GM04504 (cell line): ENCODE measurements at places on chromosomes 16 and 17.
A peak's percentile ranks its signal among the peaks of the same experiment; 100 is the strongest.

GRCh38 chr16:13168091-13168572 is 266.7 kb downstream of the SHISA9 start:
- DNase-seq, result no peak

GRCh38 chr16:86491640-86492023 is 18.7 kb upstream of the FOXF1 start:
- no peak for DNase-seq

DNA sequence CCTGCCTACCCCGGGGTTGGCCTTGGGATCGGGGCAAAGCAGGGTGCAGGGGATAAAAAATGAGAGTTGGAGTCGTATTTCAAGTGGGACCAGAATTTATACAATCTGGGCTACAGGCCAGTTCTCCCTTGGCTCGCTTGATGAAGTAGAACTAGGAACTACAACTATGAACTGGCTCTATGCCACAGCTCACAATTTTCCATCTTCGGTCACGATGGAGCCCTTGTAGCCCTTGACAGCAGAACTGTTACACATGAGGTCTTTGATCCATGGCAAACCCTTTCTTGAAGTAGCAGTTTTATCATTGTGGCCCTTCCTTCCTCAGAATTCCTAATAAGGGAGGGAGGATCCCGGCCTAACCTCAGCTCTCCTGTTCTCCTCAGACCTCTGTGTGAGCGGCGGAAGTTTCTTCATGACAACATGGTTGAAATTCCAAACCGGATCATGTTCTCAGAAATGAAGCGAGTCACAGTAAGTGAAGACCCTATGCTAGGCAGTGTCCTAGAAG is 17.1 kb downstream of the LIG3 start:
- no peak for DNase-seq

DNA sequence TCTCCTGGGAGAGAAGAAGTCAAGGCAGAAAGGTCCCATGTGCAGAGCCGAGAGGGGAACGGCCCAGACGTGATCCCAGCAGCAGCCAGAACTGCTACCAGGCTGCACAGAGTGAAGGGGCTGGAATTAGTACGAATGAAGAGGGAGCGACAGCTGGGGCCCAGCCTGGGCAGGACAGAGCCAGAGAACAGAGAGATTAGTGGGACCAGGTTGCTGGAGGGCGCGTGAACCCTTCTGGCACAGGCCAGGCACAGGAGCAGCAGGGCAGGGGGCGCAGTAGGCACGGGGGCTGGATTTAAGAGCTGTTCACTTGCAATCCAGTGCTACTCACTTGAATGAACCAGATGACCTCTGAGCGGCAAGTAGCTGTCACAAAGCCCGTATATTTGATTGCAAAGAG is 66.9 kb downstream of the PLXDC1 start:
- DNase-seq, result no peak

GRCh38 chr16:69315486-69316311 is 4.5 kb downstream of the VPS4A start:
- no peak for DNase-seq

- DNase-seq, result peak; percentile 41
Measured at GRCh38 chr16:8674413-8675022, at the start of gene ABAT. Gene ABAT, plus strand, starts transcription at chr16:8674617. Its CDS starts 61,123 bp downstream, at chr16:8735740.

DNA sequence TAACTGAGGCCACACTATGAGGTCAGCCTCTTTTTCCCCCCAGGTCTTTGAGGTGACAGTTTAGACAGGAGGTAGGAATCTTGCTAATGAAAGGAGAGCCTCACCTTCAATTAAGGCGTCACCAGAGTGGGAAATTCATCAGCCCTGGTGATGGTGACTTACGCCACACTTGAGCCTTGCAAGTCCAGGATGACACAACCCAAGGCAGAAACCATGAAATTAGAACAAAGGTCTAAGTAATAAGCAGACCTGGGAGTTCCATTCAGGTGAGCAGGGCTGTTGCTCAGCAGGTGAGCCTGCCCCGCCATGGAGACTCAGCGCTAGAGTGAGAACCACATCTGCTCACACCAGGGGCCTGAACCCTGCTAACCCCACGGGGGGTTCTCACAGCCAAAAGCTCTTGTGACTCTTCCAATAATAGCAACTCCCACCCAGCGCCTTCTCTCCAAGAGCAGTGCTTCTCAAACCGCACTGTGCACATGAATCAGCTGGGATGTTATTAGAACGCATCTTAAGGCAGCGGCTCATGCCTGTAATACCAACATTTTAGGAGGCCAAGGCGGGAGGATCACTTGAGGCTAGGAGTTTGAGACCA is 28.7 kb upstream of the KIFC3 start:
- no peak for DNase-seq

DNA sequence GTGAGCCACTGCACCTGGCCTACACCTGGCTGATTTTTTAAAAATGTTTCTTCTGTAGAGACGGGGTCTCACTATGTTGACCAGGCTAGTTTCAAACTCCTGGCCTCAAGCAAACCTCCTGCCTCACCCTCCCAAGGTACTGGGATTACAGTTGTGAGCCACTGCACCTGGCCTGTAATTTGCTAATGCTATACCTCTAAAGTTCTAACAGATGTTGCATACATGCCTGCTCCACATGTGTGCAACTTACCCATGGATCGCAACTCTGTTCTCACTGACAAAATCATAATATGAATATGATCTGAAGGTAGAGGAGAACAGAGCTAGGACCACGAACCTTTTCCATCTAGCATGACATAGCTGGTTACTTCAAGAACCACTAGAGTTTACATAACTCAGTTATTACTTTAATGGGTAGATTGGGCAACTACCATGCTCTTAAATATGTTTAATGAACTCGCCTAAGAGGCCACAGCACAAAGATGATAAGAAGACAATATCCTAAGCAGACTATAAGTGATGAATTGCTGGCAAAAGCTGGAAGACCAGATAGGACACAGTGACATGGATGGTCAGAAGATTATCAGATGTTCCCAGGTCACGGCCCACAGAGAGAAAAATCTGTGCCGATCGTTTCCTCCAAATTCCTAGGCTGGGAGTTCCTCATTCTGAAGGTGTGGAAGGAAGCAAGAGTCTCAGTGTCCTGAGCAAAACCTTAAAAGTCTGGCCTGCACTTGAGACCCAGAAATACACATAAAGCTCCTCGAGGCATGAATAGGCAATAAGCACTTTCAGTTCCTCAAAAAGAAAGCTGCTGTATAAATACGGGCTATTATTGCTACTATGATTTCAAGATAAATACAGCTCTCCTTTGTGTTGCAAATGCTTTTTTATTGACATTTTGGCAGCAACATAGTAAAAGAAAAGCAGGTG is 53.6 kb upstream of the ICAM2 start:
- no peak for DNase-seq

DNA sequence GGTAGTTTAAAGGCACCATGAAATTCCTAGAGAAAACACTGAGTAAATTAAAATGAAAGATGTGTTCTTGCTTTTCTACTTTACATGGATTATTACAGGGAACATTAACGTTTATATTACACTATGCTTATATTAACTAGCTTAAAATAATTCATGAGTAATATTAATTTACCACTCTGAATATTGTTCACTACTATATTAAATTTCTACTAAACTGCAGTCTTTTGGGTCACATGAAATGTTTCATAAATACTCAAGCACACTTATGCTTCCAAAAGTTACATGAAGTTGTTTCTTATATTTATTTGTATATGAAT is 3.4 kb upstream of the MAP1LC3B start:
- DNase-seq, result no peak

DNA sequence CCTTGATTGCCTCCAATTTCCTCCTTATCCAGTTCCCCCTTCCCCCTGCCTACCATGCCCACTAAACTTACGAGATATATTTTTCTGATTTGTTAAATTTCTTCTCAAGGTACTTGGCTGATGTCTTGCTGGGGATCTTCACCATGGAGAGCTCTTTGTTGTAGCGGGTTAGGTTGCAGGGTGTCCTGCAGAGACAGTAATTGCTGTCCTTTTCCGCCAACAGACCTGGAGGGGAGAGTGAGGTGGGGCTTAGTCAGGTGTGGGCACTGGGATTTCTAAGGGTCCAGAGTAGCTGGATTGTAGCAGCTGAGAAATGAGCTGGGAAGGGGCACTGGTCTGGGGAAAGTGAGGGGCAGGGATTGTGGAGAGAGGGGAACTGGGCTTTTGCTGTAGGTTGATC is 32.1 kb downstream of the SPACA3 start:
- DNase-seq, result no peak

DNA sequence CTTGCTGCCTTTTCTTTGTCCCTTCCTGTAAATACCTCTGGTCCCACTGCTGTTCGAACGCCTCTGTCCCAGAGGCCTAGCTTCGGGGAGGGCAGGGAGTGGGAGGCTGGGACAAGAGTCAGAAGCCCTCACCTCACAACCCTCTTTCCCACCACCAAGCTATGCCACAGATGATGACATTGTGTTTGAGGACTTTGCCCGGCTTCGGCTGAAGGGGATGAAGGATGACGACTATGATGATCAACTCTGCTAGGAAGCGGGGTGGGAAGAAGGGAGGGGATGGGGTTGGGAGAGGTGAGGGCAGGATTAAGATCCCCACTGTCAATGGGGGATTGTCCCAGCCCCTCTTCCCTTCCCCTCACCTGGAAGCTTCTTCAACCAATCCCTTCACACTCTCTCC is 10.4 kb downstream of the ARRB2 start:
- no peak for DNase-seq

GRCh38 chr17:47102914-47103313 is 86.2 kb downstream of the CDC27 start:
- DNase-seq, result no peak
